Occipital lobe (tissue), 3 donors: ENCODE measurements at places on chromosomes 7 and 10. TPM values are rescaled to one million over a fixed set of nuclear protein-coding genes. Genes with fewer than 3 reads are reported as not detected.

- DNase-seq: no peak
Observed at GRCh38 chr7:129780257-129780973, 168.9 kb downstream of the NRF1 start.

DNA sequence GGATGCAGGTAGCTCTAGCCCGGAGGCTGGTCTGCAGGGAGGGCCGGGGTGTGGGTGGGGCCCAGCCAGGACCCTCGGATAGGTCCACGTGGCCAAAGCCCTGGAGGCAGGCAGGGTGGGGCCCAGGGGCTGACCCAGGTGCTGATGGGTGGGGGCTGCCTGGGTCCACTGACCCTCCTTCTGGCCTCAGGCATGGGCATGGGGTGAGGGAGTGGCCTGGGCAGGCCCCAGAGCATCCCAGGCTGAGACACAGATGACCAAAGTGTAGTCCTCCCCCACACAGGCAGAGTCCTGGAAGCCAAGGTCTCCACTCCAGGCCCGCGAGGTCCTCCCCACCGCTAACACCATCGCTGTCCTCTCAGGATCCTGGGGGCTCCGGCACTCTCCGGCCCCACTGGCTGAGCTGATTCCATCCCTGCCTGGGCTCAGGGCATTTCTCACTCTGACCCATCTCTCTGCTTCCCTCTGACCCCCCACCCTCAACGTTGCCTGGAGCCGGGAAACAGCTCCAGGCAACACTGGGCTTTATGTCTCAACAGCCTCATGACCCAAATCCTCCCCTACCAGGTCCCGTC is 20.7 kb upstream of the PPP2R2D start:
- no peak for DNase-seq

- DNase-seq: no peak
Observed at GRCh38 chr7:154680894-154681659, 321.8 kb downstream of the PAXIP1 start.

DNA sequence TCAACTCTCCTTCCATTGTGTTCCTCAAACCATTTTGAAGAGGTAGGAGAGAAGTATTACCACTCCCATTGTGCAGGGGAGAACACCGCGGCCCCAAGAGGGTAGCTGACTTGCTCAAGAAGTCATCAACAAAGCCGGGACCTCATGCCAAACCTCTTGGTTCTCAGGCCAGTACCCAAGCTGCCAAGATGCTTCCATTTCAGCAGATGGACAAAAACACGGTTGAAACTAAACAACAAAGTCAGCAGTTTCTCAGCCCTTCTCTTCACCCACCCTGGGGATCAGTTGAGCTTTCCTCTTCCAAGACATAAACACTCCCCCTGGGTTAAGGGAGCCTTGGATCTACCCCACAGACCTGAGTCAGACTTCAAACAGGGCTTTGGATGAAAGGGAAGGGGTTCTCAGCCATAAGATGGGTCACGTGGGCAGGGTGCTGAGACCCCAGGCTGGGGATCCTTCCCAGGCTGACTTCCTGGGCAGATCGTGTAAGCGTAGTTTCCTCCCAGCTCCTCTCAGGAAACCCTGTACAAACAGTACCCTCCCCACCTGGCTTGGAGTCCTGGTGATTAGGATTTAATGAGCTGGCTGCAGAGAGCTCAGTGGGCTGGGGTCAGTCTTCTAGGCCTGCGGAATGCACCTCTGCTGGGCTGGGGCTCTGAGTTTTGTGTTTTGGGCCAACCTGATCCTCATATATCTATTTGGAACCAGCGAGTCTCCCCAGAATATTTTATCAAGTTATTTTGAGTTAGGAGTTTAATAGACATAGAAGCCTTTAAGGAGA is 27.3 kb downstream of the EMX2 start:
- no peak for DNase-seq

- no peak for DNase-seq
Observed at GRCh38 chr7:18846765-18847215, 270.6 kb downstream of the TWIST1 start.

- no peak for DNase-seq
Observed at GRCh38 chr10:70355051-70356021, 27.1 kb downstream of the LRRC20 start.

- no peak for DNase-seq
Observed at GRCh38 chr7:105854498-105854897, 21.9 kb downstream of the ATXN7L1 start.

- no peak for DNase-seq
Observed at GRCh38 chr10:24898501-24898900, 53.9 kb downstream of the PRTFDC1 start.

DNA sequence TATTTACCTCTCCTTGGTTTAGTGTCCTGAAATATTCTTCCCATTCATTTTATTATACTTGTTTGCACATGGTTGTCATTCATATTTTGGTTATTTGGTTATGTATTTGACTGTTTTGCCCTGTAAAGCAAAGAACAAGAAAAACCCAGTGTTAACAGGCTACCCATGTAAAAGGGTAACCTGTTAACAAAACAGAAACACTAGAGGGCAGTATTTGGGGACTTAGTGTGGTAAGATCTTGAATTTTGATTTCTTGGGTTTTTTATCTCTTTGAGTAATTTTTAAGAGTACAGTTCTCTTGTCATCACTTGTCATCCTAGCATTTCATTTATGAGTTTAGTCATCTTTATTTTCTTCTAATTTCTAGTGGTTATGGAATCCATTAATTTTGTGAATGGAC is 51.3 kb downstream of the POLL start:
- no peak for DNase-seq

- no peak for DNase-seq
Observed at GRCh38 chr7:14888962-14889361, 13.6 kb downstream of the DGKB start.

DNA sequence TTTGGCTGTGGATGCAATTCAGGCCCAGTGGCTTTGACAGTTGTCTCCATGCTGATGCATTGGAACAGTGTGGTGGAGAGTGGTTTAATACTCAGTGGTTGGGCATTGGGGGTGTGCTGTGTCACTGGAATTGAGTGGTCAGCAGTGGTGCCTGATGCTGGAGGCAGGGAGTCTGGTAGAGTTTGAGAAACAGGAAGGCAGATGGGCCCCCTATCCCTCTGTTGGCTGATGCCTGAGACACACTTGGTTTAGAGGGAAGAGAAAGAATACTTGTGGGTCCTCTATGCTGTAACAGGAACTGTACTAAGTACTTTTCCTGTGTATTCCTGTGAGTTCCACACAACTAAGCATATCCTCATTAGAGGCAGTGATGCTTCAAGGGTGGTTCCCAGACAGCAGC is 55.4 kb downstream of the EEPD1 start:
- no peak for DNase-seq

- DNase-seq: no peak
Observed at GRCh38 chr7:105599551-105599950, 18.3 kb upstream of the EFCAB10 start.

DNA sequence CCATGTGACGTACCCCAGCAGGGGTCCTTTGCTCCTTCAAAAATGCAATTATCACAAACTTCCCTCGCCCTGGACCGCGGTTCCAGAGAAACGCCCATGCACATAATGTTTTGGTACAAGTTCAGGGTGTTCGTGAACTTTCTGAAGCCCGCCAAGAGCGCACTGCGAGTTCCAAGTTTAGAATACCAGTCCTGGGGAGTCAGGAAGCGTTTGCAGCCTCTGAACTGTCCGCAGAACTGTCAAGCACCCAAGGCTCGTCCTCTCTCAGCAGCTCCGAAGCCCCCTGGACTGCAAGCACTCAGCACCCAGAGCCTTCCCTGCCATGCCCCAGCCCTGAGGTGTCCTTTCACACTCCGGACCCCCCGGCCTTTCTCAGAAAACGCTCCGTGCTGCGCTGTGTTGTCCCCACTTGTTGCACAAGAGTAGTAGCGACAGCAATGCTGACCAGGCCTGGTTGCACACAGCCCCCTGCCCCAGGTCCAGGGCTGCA is 30.3 kb downstream of the CALML3 start:
- no peak for DNase-seq

DNA sequence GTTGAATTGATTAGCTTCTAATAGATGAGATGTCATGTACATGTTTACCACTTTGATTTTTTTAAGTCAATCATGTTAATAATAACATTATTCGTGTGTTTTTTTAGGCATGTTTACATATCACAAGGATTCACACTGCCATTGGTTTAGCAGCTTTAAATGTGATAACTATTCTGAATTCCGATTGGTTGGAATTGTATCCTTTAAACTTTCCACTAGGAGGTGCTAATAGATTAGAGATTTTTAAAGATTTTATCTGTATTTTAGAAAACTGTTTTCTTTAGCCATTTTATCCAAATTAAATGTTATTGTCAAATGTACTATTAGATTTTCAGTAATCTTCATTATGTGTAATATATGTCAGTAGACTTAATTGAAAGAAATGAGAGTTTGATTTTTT is 83.2 kb downstream of the HECTD2 start:
- DNase-seq: no peak

- DNase-seq: no peak
Observed at GRCh38 chr7:125118444-125118843, 188.8 kb upstream of the POT1 start.

Gene PRRT4
- 2.7 TPM for total RNA-seq

Gene TOMM7
- total RNA-seq: 194 TPM

Gene ENKUR
- 5.0 TPM for total RNA-seq

Gene LEP
- total RNA-seq: not detected

Gene SNX13
- 86.9 TPM for total RNA-seq
